T-cell (primary cell): ENCODE measurements at places on chromosomes 13 and 19.
A peak's percentile ranks its signal among the peaks of the same experiment; 100 is the strongest.

DNA sequence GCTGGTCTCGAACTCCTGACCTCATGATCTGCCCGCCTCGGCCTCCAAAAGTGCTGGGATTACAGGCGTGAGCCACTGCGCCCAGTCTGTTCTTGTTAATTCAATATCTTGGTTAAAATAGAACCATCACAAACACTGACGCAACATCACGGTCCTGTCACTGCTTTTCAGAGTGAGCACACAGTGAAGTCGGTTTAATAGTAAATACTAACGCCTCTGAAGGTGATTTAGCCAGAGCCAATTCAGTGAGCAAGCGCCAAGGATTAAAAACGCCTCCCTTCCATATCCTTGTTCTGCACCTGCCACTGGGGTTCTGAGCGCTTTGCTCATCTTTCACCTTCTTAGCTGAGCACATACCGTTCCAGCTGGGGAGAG is 30.3 kb downstream of the LAMP1 start:
- no peak for DNase-seq

- DNase-seq: no peak
Measured at GRCh38 chr13:101915331-101915730, 462.9 kb downstream of the ITGBL1 start.

- DNase-seq: peak; percentile 33
Measured at GRCh38 chr19:3175781-3176714, 2.5 kb upstream of the S1PR4 start.

DNA sequence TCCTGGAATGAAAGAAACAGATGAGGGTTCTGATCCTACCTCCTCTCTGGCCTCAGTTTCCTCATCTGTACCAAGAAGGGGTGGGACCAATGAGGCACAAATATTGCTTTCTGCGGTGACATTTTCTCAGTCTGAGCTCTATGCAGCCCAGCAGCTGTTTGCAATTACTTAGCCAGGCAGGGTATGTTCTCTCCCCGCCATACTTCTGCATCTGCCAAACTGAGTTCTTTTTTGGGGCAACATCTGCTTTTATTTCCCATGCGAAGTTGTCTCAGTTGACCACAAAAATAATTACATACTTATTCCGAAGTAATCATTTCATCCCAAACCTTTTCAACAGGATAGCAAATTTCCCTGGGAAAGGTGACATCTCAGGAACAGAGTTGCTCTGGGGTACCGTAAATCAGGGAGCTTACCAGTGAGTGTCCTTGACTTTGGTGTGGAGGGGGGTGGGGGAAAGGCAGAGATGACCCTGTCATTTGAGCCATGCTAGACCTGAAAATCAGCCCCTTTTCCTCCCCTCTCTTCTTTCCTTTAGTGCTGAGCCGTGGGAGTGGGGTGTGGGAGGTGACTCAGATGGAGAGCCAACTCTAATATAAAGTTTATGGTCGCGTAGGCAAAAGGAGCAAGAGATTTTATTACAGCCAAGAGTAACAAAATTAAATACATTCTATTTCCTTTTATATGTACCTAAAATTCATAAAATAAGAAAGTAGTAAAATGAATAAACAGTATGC is 165.7 kb upstream of the KL start:
- DNase-seq: no peak

GRCh38 chr13:30841154-30841553 is 64.9 kb upstream of the MEDAG start:
- no peak for DNase-seq

- no peak for DNase-seq
Measured at GRCh38 chr13:43269037-43269481, 245.7 kb downstream of the DNAJC15 start.

DNA sequence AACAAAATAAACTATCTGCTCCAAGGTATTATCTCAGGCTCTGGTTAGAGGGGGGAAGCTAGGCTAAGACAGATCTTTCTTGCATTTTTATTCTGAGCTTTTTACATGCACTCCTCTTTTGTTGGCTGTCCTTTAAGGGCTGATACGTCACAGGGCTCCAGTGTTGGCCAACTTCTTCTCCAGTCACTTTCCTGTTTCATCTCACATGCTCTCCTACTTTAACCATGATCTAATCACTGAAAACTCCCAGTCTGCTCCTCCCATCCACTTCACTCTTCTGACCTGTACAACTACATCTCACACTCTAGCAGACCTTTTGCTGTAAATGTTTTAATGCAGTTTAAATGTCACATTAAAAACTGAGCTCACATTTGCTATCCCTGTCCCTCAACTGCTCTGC is 510.0 kb upstream of the KLF12 start:
- DNase-seq: no peak

DNA sequence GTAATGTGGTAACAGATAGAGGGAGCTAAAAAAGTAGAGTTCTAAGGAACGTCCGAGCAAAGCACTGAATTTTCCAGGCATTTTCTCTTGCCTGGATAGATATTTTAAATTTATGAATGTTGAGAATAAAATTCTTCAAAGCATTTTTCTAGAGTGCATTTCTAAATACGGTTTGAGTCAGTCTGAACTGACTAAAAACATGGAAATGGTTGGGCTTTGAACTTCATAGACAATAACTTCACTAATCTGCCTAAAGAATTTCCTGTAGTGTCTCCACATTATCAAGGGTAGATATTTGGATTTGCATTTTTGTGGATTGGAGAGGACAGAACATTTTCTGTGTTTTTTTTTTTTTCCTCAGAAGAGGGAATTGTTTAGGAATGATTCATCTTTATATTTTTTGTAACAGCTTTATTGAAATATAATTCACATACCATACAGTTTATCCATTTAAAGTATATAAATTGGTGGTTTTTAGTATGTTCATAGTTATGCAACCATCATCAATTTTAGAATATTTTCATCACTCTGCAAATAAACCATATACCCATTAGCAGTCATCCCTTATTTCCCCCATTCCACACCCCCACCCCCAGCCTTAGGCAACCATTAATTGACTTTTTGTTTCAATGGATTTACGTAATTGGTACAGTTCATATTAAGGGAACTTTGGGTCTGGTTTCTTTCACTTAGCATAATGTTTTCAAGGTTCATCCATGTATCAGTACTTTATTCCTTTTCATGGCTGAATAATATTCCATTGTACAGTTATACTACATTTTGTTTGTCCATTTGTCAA is 20.7 kb downstream of the GARRE1 start:
- DNase-seq: no peak

DNA sequence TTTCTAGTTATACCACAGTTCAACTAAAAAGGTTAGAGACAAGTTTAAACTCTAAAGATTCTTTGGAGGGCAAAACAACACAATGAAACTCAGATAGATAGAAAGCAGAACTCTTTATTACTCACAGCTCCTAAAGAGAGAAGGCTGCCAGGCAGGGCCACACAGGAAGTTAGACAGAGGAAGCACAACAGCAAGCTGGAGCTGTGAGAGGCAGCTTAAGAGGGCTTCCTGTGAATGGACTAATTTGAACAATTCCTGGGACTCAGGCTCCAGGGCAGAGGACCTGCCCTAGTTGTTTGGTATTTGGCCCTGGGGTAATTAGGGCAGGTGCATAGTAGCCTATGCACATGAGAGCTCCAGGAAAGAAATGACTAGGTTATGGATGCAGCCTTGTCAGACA is 803.6 kb downstream of the DIAPH3 start:
- DNase-seq: no peak

GRCh38 chr19:45442778-45443461 is 19.2 kb upstream of the ERCC1 start:
- peak; percentile 71 for DNase-seq

DNA sequence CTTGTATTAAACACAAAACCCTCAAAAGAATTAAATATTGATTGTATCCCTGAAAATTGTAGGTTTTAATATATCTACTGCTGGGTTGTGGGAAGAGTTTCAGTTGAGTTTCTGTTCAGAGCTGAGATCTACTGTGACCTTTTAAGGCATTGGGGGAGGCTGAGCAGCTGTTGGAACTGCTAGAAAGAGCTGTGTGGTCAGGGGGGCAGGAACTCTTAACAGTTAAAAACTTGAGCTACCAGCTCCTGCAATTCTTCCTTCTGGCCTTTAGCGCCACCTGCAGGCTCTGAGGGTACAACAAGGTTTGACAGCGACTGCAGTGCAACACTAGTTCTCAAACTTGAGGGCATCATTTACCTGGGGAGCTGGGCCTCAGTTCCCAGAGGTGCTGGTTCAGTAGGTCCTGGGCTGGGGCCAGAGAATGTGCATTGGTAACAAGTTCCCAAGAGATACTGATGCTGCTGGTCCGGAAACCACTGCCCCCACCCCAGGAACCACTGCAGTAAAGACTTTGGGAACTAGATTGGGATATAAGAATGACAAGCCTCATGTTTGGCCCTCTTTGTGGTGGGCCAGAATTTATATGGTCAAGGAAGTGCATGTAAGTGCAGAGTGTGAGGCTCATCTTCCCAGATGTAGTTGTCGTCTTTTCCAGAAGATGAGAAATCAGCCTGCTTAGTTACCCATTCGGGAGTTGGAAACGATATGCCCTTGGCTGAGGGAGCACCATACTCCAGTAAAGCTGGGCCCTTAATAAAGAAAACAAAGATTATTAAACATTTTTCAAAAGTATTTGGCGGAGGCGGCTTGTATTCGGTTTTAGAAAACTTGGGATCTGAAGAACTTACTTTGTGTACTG is 2.6 kb downstream of the RNASEH2B start:
- peak; percentile 87 for DNase-seq

DNA sequence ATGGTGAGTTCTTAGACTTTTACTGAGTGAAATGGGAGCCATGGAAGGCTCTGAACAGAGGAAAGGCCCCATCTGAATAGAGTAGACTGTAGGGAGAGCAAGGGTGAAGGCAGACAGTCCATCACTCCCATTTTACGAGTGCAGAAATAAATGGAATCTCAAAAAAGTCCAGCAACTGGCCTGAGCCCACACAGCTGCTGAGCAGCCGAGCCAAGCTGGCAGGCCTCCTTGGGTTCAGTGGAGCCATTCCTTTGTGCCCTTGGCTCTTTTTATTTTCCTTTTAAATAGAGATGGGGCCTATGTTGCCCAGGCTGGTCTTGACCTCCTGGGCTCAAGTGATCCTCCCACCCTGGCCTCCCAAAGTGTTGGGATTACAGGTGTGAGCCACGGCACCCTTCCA is 1.0 kb upstream of the MYH14 start:
- DNase-seq: no peak

- DNase-seq: no peak
Measured at GRCh38 chr13:37136187-37136586, 30.7 kb upstream of the CSNK1A1L start.

DNA sequence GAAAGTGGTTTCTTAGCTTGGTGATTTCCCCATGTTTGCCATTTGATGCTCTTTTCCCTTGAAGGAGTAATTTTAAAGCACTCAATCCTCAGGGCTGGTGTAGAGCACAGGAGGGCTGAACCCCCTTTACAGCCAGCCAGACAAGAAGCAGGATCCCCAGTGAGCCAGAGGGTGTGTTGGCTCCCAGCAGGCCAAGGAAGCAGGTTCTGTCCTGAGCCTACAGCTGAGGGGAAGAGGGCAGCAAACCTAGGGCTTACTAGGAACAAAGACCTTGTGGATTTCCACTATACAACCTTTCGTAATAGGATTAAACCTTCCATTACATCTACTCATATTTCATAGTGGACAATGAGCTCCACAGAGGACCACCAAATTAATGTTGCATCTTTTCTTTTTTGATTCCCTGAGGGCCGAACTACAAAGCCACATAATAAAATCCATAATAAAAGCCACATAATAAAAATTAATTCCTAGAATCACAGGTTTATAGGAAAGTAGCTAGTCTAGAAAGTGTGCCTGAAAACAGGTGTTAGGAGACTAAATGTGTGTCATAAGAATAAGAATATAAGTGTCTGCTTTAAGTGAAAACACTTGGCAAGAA is 300.2 kb downstream of the DCLK1 start:
- DNase-seq: no peak

GRCh38 chr19:49772850-49773432 is 6.1 kb downstream of the AP2A1 start:
- DNase-seq: no peak

DNA sequence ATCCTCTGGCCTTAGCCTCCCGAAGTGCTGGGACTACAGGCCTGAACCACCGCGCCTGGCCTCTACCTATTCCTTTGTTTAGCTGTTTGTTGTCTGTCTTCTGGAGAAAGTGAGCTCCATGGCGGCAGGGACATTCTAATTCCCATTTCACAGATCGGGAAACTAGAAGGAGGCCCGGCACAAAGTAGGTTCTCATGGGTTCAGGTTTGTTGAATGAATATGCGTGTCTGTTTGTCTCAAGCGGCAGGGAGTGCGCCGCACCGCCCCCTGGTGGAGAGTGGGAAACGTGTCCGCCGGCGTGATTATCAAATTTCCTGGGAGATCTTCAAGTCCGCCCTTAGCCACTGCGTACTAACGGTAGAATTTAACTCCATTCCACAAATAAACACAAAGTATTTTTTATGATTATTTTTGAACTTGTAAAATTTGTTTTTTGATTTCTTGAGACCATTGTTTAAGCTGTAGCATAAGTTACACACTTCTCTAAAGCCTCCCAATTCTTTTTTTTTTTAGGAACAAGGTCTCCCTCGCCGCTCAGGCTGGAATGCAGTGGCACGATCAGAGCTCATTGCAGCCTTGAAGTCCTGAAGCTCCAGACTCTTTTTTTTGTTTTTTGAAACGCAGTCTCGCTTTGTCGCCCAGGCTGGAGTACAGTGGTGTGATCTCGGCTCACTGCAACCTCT is 8.9 kb upstream of the CCDC9 start:
- DNase-seq: peak; percentile 70

- DNase-seq: peak; percentile 75
Measured at GRCh38 chr19:49889687-49890348, 6.9 kb downstream of the IL4I1 start.

DNA sequence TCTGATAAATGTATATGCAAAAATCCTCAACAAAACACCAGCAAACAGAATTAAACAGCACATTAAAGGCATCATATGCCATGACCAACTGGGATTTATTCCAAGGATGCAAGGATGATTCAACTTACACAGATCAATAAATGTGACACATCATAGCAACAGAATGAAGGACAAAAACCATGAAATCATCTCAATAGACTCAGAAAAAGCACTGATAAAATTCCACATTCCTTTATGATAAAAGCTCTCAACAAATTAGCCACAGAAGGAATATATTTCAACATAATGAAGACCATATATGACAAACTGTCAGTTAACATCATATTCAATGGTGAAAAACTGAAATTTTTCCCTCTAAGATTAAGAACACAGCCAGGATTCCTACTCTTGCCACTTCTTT is 691.6 kb downstream of the DIAPH3 start:
- no peak for DNase-seq

DNA sequence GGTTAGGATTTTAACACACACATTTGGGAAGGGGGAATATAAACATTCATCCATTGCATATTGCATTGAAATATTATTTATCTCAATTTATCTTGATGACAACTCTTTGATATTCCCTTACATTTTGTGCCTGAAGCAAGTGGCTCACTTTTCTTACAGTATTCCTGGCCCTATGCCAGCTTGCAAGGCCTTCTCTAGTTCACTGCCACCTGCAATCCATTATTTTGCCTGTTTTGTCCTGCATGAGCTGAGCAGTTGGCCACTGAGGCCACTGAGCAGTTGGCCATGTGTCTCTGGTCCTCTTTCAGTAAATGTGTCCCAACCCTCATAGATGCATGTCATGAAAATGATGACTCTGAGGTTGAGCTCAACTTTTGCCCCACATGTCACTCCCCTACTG is 49.8 kb downstream of the CBY2 start:
- no peak for DNase-seq

- DNase-seq: no peak
Measured at GRCh38 chr13:107969546-107969945, 245.8 kb downstream of the LIG4 start.
